ENCODE measurements at places on chromosomes 3 and 15.
A peak's percentile ranks its signal among the peaks of the same experiment; 100 is the strongest.

- no peak for DNase-seq
Measured at GRCh38 chr3:30347679-30348216, 258.7 kb upstream of the TGFBR2 start.

- no peak for DNase-seq
Measured at GRCh38 chr3:48057521-48057920, 41.3 kb upstream of the MAP4 start.

- DNase-seq = no peak
Measured at GRCh38 chr15:88714782-88715372, 76.1 kb downstream of the ISG20 start.

GRCh38 chr3:128226795-128227395, 73.6 kb downstream of the EEFSEC start:
- DNase-seq = no peak

GRCh38 chr3:127676921-127677351, 4.2 kb downstream of the ABTB1 start:
- DNase-seq = no peak

DNA sequence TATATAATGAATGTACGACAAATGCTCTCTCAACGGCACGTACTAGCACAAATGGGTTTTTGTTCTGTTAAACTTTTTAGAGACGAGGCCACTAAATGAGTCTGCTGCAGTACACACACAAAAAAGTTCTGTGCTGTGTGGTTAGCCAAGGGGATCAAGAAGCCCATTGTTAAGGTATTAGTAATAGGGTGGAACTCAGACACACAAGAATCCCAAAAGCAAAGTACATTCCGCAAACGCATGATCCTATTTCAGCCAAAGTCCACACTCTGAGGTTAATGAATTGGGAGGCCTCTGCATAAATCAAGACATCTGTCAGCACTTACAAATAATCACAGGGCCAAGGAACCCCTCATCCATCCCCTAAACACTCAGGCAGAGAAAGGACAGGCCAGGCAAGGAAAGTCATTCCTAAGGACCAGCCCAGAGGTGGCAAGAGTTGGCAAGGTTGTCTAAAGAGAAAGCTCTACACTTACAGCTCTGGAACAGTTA, 12.1 kb downstream of the OSBPL10 start:
- DNase-seq = no peak

- no peak for DNase-seq
Measured at GRCh38 chr3:177333533-177334520, 136.5 kb upstream of the TBL1XR1 start.

DNA sequence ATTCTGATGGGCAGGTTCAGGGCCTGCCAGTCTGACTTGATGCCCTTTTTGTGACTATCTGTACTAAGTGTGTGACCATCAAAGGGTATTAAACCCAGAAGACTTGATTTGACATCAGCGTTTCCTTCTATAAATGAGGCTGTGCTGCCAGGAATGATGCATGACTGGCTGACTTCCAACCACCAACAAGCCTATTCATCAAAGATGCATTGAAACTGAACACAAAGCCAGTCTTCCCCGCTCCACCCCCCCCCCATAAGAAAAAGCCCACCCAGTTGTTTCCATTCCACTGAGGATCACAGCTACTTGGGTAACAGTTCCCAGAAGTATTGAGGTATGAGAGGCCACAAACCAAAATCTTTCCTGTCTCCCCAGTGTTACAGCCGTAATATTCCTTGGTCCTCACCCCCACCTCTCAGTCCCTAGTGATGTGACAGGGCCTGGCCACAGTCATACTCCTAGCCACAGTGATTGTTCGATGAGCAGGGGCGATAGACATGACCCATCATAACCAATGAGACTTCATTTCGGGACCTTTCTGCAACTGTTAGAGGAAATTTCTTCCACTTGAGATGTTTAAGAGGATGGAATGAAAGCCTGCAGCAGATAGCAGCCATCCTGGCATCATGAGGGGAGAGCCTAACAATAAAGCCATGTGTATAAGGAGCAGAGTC, 22.6 kb downstream of the SH3BP5 start:
- DNase-seq = peak; percentile 59

GRCh38 chr15:65620833-65621232, 905 bp upstream of the SLC24A1 start:
- no peak for DNase-seq

GRCh38 chr15:96672629-96673028, 342.1 kb downstream of the NR2F2 start:
- DNase-seq = no peak

- DNase-seq = no peak
Measured at GRCh38 chr3:187762792-187763191, 17.5 kb upstream of the BCL6 start.

- DNase-seq = no peak
Measured at GRCh38 chr3:76651784-76652183, 388.1 kb upstream of the ROBO2 start.

- no peak for DNase-seq
Measured at GRCh38 chr3:43161684-43162229, 55.9 kb upstream of the POMGNT2 start.

DNA sequence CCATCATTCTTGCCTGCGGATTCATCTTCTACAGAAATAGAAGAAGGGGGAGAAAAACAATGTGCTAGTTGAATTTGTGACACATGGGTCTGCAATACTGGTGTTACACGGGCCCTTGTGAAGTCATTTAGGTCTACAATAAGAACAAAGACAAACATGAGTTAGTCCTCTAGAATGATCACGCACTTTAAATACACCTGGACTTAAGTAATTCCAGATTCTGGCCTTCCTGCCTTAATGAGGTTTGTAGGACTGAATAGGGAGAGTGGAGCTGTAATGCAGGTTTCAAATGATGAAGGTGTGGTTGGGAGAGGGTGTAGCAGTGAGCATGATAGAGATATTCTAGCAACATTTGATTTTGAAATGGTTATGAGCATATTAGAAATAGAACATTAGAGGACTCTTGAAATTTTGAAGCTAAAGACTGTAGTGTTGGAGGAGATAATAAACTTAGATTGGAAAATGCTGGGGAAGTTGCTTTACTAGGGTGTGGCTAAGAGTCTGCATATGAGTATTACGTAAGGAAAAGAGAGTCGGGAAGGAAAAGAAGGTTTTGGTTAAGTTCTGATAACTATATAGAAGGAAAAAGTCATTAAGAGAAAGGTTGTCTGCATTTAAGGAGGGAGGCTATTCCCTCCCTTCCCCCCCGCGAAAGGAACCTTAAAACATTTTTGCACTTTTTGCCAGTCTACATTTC, 606 bp downstream of the EIF2A start:
- no peak for DNase-seq

GRCh38 chr3:179608931-179609720, 4.5 kb downstream of the NDUFB5 start:
- DNase-seq = no peak

DNA sequence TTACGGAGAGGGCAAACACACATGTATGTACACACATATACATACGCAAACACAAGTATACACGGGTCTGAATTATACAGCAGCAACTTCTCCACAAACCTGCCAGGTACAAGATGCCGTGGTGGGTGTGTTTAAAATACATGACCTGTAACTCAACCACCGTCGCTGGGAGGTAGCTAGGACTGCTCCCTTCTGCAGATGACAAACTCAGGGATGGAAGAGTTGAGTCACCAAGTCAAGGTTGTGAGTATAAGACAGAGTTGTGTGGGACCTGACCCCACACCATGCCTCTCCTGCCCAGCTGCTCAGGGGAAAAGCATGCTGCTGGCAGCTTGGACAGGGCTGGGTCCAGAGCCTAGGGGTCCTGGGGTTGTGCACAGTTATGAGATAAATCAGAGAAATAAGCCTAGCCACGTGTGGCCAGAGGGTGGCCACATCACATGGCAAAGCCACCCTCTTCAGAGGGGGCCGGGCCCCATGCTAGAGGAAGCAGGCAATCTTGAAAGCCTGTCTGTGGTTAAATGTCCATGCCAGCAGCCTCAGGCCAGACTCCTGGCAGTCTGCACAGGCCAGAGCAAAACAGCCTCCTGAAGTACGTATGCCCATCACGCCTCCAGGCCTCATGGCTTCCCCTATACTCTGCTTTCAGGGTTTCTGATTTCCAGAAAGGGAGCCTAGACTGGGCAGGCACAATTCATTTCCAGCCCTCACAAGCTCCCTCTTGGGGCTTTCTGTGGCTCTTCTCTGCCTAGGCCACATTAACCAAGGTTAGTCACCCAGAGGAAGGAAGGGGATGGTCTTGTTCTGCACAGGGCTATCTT, 107.7 kb upstream of the RPL32 start:
- no peak for DNase-seq

GRCh38 chr15:88896333-88897033, 1.1 kb upstream of the HAPLN3 start:
- DNase-seq = no peak

- no peak for DNase-seq
Measured at GRCh38 chr15:66614951-66615760, 49.4 kb upstream of the LCTL start.

GRCh38 chr15:89043031-89044002, 44.9 kb upstream of the ABHD2 start:
- DNase-seq = no peak

GRCh38 chr15:83694015-83694414, 40.1 kb downstream of the ADAMTSL3 start:
- no peak for DNase-seq

- DNase-seq = no peak
Measured at GRCh38 chr3:98240131-98240530, 23.9 kb upstream of the OR5H6 start.

DNA sequence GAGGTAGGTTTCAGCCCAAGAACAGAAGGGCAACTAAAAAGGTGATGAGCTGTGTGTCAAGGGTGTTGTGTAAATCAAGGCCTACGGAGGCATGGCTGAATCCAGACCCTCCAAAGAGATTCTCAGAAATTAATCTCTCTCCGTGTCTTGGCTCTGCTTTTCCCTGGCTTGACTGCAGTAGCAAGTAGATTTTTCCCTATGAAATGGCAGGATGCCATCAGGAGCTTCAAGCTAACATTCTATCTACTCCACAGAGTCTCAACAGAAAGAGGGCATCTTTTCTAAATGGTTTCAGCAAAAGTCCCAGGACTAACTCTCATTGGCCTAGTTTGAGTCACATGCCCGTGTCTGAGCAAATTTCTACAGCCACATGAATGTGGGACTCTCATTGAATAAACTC, 58.3 kb downstream of the LSM3 start:
- DNase-seq = no peak

GRCh38 chr3:98739266-98739665, 23.9 kb upstream of the ST3GAL6 start:
- DNase-seq = no peak

DNA sequence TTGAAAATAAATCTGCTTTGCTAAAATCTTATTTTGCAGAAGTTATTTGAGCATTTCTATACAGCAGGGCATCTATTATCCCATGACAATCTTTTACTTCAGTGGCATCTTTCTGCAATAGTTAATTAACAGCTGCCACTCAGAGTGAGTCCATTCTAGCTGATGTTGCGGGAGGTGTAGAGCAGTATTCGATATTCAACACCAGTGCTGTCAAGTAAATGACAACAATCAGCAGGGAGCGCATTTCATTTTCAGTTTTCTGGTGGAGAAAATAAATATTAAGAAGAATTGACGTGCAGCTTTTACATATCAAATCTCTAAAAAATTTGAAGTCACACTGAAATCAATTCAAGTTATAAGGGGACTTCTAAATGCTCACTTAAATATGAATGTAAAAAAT, 286.2 kb downstream of the CTNNB1 start:
- DNase-seq = no peak

DNA sequence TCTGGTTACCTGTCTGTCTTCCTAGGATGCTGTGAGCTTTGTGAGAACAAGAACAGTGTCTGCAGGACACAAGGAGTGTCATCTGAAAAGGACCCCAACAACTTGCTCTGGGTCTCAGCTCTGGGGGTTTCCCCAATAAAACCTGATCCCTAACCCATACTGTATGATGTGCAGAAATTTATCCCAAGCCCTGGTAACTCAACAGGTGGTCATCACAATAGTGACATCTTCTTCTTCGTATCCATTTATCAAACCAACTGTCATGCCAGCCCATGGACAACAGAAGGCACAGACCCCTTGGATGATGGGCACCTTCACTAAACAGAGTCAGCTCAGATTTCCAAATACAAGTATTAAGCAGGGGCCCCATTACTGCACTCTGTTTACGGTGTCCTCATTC, 127.5 kb downstream of the UACA start:
- no peak for DNase-seq

- no peak for DNase-seq
Measured at GRCh38 chr3:186099178-186099577, 9.7 kb downstream of the ETV5 start.

DNA sequence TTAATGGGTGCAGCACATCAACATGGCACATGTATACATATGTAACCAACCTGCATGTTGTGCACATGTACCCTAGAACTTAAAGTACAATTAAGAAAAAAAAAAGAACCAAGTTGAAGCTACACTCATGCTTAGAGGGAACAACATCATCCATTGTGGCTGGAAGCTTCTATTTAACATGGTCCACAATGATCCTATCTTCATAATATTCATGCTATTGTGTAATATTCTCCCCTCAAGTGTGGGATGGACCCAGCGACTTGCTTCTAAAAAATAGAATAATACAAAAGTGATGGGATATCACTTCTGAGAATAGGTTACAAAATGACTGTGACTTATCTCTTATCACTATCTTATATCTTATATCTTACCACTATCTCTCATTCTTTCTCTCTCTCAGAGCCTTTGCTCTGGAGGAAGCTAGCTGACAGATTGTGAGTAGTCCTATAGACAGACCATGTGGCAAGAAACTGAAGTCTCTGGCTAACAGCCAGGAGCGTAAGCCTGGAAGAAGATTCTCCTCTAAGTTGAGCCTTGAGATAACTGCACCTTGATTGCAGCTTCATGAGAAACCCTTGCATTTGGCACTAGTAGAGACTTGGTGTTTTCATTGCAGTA, 198.5 kb upstream of the MRPL3 start:
- no peak for DNase-seq

DNA sequence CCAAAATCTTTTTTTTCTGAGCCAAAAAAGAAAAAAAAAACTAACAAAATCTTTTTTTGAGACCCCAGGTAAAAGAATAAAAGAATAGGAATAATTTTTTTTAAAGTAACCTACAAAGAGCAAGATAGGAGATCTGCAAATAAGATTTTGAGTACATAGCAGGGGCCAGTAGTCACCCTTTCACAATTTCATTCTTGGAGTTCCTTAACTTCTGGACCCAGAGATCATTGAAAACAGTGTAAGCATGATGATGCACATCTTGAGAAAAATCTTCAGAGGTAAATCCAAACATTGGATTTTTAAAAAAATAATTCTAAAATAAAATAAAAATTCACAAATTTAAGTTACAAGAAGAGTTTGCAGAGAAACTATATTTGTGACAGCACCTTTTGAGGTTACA, 18.8 kb downstream of the TFRC start:
- no peak for DNase-seq

DNA sequence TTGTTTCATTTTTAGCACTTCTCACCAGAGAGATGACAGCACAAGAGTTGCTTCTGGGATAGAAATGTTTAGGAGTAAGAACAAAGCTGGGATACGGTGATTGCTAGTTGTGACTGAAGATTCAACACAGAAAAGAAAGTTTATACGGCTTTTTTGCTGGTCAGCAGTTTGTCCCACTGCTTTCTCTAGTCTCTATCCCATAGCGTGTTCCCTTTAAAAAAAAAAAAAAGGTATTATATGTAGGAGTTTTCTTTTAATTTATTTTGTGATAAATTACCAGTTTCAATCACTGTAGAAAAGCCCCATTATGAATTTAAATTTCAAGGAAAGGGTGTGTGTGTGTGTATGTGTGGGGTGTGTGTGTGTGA, 48.0 kb downstream of the PGPEP1L start:
- no peak for DNase-seq
